ENCODE measurements at places on chromosomes 6 and 20. TPM values are rescaled to one million over a fixed set of nuclear protein-coding genes. Genes with fewer than 3 reads are reported as not detected.

- DNase-seq = no peak
These were observed 38.2 kb downstream of the C6orf132 start for GRCh38 chr6:42104095-42104803.

GRCh38 chr20:1185316-1185741 is 548 bp upstream of the TMEM74B start:
- DNase-seq = no peak

DNA sequence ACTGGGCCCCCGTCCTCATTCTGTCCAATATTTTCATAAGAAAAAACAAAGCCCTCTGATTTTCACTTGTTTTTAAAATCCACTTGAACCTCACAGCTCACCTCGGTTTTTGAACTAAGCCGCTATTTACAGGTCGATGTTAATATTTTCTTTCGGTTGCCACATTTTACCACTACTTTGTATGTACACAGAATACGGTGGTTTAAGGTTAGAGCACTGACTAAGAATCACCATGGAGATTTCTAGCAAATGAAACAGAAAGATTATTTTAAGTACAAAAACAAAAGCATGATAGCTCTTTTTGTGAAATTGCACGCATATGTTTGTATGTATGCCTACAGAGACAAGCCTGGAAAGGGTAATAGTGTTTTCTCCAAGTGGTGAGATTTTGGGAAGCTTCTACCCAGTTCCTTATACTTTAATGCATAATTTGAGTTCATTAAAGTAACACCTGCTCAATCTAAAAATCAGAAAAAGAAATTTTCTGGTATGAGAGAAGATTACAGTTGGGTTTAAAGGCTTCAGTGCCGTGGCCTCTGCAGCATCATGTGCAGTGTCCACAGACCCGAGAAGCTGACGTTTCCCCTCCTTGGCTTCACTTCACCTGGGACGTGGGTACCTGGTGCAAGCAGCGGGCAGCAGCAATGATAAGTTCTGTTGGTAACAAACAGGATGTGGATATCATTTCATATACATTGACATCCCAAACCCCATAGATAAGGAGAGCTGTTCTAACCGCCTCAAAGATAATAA is 144.0 kb downstream of the UST start:
- no peak for DNase-seq

- no peak for DNase-seq
These were observed 31.3 kb upstream of the SH3BGRL2 start for GRCh38 chr6:79599725-79600259.

GRCh38 chr6:24694198-24694597 is 24.8 kb downstream of the C6orf62 start:
- no peak for DNase-seq

DNA sequence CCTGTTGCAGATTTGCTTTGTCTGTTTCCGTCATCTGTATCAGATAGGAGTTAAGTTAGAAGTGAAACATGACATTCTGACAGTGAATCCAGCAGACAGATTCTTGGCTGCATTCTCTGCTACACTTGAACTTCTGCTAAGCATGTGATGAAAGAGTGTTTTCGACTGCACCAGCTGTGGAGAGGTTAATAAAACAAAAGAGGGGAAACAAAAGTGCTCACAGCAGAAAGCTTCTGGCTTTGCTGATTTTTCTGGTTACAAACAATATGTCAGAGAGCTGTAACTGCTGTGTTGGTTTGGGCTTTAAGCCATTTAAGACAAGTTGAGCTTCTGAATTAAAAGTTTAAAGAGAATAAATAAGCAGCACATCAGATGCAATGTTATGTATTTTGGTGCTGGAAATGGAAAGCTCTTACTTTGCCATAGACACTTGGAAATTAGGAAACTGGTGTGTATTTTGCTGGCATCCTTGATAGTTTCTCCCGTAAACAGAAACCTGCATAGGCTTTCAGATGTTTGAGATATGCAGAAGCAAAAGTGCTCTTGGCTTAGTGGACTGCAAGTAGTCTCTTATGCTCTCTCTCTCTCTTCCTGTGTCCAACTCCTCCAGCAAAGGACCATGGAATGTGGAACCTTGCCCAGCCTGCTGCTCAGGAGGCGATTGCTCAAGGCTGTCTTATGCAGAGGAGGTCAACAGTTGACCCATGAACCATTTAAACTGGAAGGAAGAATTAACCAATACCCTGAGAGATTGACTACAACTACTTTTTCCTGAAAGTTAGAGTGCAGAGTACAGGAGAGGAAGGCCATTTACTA is 104.9 kb downstream of the RPS12 start:
- peak; percentile 66 for DNase-seq

DNA sequence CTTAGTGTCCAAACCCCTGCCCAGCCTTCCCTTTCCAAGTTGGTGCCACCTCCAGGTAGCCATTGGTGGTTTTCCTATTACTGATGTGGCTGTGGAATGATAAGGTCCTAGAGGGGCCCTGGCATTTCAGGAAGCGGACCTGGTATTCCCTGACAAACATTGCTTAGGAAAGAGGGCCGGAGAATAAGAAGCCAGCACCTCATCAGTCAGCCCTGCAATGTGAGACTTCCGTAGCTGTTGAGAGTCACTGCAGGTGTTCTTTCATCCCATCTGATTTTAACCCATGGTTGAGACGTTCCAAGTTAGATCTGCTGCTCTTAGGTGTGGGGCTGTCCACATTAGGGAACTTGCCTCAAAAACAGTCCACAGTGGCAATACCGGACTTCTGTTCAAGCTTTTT is 14.8 kb upstream of the NPEPL1 start:
- no peak for DNase-seq

DNA sequence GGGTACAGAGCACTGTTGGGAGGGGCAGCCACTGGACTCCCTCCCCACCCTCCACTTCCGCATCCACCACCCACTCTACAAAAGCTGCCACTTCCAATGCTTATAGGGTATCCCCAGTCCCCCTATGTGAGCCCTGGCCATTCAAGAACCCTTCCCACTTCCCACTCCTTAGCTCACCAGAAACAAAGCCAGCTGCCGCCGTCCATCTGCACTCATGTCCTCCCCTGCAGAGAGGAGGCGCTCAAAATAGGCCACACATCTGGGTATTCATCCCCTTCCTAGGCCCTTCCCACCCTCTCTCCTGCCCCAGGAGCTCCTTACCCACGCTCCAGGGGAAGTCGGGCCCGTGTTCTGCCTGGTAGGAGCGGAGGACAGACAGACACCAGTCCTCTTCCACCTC is 6.5 kb upstream of the LY6G5C start:
- DNase-seq = no peak

GRCh38 chr6:50837589-50838445 is 19.1 kb downstream of the TFAP2B start:
- no peak for DNase-seq

DNA sequence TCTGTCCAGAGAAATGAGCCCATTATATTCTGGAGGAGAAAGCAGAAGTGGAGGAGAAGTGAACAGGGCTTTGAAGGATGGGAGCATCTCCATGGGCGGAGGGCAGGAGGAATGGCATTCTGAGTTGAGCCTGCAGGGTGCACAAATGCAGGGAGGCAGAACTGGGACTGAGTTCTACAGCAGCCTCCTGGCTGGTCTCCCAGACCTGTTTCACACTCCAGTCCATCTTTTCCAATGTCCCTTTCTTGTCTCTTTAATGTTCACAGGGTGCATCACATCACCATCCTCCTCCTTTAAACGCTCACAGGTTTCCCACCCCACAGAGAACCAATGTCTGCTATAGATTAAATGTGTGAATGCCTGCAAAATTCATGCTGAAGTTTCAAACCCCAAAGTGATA is 302.9 kb downstream of the PTPRT start:
- DNase-seq = no peak

DNA sequence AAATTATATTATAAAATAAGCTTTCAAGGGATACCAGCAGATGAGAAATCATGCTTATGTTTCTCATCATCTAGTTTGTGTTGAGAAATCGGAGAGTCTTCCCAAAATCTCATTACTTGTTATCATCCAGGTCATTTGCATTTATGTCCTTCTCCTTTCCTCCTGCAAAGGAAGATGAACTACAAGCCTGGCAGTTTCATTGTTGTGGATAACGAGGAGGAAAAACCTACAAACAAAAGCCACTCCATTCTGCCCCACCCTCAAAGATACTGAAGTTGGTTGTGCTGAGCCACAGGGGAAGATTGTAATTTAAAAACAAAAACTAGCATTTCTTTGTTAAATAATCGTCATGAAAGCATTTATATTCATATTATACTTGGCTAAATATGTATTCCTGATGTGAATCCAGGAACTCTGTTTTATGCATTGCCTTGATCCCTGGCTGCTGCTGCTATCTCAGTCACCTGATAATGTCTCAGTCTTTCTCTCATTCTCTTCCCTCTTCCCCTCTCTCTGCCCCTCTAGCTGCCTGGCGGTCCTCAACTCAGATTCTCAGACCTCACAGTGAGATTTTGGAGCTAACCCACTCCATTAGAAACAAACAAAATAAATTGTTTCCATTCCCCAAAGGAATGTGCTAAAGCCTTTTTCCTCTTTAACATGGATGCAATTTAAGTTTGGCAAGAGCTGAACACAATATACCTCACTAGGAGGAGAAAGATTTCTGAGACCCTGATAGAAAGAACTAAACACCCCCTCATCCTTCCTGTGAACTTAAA is 185.3 kb downstream of the ADAT2 start:
- no peak for DNase-seq

DNA sequence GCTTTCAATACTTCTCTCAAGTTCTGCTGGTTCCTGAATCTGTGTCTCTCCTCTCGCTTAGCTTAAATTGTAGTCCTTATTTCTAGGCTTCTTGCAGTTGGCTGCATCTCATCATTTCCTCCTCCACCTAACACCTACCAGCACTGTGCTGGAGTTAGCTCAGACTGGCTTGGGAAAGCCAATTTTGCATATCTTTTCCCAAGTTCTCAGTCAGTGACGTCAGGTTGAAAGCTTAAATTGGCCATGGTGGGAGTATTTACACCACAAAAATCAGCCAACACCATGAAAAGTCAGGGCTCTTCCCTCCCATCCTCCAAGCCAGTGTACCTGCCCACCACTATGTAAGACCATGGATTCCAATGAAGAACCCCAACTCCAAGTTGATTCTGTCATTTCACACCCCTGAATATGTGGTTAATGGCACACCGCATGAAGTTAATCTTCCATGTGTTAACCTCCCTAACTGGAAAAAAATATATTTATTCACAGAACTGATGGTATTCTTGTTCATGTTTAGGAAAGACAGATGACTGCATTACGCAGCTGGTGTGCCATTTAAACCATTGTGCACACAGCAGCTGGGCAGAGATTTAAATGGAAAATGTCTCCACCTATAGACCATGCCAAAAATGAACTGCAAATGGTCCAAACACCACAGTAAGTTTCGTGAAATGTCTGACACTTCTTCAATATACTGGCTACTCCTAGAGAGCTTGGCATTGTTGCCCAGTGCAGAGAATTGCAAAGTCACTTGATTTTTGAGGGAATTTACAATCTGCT is 274.1 kb upstream of the MAP3K7 start:
- no peak for DNase-seq

- no peak for DNase-seq
These were observed 14.0 kb downstream of the SLC17A9 start for GRCh38 chr20:62966212-62967148.

INSM1 gene
- not detected for total RNA-seq

RIPPLY2 gene
- total RNA-seq = not detected

RSPH4A gene
- 0.49 TPM for total RNA-seq

Data from mucosa of gallbladder (tissue), 1 donor.